NCI-H774 (cell line): ENCODE measurements at places on chromosomes 3 and 15.

DNA sequence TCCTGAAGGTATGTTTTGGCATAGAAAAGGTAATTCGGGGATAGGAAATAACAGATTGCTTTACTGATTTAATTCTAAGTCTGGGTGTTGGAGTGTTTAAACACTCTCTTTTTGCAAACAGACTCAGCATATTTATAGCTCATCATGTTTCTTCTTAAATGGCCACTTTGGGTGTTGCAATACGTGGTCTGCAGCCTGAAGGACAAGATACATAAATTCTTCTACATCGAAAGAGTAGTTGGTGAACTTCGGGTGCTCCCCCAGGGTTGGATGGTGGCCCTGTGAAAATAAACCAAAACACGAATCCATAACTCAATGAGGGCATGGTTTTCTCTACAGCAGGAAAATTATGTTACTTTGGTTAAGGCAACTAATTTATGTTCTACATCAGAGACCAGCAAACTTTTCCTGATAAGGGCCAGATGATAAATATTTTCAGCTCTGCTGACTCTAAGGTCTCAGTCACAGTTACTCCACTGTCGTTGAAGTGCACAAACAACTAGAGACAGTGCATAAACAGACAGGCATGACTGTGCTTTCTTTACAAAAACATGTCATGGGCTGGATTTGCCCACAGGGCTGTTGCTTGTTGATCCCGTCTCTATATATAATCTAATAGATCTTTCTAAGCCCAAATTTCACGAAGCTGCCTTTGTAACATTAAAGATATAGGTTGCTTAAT lies 35.9 kb downstream of the EOGT start:
- no peak for DNase-seq

DNA sequence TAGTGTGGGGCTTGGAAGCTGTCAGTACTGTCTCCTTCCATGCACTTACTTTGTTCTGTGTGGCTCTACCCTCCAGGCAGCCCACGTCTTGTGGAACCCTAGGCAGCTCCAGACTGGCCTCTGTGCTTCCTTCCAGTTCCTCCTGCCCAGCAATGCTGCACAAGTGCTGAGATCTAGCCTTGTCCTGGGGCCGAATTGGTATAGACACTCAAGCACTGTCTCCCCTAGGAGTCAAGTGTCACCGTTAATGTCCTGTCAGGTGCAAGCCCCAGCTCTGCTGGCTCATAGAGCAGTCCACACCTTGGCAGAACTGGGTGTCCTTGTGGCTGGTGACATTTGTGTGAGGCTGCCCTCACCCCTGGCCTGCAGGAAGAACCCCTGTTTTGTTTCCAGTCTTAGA lies 130.1 kb downstream of the EEFSEC start:
- DNase-seq = no peak

DNA sequence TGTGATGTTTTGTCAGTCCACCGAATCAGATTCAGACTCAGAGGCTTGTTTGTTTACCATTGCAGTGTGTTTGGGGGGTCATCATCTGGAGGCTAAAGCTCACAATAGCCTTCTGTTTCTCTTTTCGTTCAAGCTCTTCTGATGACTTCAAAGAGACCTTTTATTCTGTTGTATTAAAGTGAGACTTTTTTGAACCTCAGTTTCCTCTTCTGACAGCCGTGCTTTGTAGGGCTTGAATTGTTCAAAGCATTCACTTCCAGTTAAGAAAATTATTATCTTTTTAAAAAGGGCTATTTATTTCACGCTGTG lies 1.3 kb downstream of the PXK start:
- DNase-seq = no peak

GRCh38 chr3:160458151-160458550 lies 8.6 kb upstream of the TRIM59 start:
- no peak for DNase-seq

DNA sequence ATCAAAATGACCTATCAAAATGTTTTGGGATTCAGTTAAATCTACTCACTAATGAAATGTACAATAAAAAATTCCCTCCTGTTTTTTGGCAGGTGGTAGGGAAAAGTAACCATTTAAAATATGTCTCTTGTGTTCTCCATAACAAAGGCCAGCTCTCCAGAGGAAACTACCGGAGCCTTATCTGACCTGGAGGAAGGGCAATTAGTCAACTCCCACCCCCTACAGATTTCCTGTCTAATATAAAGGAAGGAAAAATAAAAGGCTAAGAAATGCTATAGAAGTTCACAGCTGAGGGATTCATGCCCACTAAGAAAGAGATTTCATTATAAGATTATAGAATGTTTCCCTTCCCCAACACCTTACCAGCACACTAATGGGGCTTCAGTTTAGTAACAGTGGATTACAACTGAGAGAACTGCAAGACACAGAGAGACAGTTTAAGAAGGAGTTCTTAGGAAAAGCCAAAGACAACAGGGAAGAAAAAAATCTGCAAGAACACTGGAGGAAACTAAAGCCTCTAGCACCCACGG lies 376.5 kb upstream of the KCNMB2 start:
- DNase-seq = no peak

DNA sequence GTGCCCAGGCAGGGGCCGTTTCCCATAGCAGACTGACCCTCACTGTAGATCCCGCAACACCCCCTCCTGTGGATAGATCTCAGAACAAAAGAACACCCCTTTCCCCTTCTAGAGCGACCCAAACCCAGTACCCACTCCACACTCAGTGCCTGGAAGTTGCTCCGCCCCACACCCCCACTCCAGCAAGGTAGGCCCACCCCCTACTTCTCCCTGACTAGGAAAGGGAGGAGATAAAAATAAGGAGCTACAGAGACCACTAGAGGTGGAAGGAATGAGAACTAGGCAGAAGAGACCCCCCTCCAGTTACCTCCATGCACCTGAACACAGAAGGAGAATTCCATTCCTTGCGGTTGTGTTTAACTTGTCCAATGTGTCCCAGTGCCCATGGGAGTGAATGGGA lies 30.2 kb upstream of the PARL start:
- DNase-seq = no peak

- DNase-seq = no peak
Observed at GRCh38 chr3:183644244-183644643, 8.8 kb downstream of the KLHL24 start.

GRCh38 chr15:89781055-89781454 lies 4.9 kb downstream of the MESP2 start:
- no peak for DNase-seq

- no peak for DNase-seq
Observed at GRCh38 chr3:58266577-58266976, 29.0 kb downstream of the ABHD6 start.

- DNase-seq = no peak
Observed at GRCh38 chr3:130820976-130821375, 72.9 kb upstream of the ATP2C1 start.

DNA sequence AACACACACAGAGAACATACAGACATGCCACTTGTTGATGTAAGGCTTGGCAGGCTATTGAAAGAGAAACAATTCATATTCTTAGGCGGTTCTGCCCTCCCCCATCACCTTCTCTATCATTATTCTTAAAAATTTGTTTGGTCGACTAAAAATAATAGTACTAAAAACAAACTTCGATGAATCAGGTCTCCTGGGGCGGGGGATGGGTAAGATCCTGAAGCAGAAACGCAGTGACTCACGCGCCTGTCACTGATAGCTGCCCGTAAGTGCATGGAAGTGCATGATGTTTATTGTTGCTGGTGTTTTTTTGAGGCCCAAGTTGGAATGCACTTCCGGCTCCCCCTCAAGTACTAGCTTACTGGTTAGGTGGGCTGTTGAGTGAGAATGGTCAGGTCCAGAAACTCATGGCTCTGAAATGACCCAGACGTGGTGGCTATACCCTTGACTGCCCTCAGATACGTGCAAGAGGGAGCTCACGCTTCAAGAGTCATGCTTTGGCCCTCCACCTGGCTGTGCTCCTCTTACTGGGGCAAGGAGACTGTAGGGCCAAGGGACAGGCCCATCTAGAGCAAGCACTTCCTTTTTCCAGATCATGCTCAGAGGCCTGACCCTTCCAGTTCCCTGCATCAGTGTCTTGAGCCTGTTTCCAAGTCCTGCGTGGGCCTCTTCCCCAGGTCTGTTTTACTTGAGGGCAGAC lies 10.9 kb downstream of the SMAD3 start:
- DNase-seq = no peak

DNA sequence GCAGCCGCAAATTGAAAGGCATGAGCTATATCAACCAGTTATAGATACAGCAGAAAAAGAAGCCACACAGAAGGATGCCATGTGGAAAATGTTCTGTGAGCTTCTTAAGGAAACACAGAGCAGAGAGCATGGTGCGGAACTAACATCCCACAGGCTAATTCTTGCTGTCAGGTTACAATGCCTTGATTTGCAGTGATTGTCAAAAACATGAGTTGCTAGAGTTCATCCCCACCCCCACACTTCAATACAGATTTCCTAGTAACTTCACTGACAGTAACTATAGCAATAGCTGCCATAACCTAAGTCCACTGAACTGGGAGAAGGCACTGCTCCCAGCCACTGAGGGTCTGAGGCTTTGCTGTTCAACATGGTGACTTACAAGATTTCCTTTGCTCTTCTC lies 821.6 kb downstream of the SQOR start:
- no peak for DNase-seq

DNA sequence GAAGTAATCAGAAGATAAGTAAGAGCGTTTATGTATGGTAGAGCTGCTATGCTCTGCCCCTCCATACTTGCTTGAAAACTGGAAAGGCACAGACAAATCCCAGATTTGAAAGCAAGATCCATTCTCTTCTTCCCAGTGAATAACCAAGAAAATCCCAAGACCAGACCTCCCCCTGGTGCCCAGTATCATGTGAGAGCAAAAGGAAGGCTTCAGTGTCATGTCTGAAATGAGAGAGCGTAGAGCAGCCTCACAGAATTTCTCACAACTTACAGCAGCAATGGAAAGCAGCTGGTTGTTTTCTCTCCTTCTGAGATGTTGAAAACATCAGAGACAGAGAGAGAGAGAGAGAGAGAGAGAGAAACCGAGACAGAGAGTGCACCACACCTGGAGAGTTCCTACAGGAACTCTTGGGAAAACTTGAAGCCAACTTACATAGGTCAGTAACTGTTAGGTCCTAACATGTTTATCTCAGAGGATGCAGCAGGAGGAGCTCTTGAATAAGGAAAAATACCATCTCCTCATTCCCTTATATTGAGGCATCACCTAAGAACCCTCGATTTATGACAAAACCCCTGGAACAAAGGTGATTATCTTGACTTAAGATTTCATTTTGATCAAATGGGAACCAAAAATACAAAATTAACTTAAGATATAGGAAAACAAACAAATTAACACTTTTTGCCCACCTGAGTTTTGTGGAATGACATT lies 273.3 kb downstream of the NSUN3 start:
- no peak for DNase-seq

DNA sequence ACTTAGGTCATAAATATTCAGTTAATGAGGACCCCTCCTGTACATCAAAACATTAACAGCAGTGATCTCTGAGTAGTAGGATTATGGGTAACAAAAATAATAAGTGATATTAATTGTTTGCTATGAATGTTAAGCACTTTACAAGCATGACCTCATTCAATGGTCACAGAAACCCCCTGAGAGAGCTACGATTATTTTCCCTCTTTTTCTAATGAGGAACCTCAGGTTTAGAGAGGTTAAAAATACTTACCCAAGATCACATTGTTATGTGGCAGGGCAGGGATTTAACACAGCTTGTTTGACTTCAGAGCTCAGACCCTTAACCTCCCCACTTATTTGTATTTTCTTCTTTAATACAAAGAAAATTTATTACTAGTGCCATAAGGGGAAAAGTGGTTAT lies 228.2 kb downstream of the TBL1XR1 start:
- DNase-seq = no peak

DNA sequence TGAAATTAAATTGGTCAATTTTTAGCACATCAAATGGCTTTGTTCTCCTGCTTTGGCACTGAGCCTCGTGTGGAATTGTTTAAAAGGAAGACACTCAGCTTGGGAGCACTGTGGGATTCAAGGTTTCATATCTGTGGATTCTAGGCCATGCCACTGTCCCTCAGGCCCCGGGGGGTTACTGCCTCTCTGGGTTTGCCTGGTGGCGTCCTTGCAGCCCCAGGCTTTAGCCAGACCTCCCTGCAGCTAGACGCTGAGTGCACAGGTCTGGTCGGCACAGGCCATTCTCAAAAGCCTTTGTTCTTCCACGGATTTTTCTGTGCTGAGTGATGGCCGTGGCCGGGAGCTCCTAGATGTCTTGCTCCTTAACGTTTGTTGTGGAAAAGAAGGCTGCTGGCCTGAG lies 76.2 kb downstream of the CACNA2D3 start:
- no peak for DNase-seq

GRCh38 chr3:168850109-168850508 lies 754.4 kb upstream of the GOLIM4 start:
- DNase-seq = no peak

- no peak for DNase-seq
Observed at GRCh38 chr15:92817339-92817886, 82.7 kb upstream of the CHD2 start.

DNA sequence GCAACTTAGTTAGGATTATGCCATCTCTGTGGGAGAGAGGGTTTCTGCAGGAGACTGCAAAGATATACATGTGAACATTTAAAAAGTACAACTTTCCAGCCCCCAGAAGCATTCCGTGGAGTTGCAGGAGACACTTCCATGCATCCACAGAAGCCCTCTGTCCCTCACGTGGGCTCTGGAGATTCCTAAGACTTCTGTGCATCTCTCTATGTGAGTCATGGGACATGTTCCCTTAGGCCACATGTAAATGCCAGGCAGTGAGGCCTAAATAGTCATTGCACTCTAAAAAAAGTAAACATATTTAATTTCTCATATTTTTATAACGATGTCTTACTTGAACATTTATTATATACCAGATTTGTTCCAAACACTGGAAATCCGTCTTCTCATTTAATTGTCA lies 126.5 kb upstream of the ROPN1 start:
- DNase-seq = no peak

DNA sequence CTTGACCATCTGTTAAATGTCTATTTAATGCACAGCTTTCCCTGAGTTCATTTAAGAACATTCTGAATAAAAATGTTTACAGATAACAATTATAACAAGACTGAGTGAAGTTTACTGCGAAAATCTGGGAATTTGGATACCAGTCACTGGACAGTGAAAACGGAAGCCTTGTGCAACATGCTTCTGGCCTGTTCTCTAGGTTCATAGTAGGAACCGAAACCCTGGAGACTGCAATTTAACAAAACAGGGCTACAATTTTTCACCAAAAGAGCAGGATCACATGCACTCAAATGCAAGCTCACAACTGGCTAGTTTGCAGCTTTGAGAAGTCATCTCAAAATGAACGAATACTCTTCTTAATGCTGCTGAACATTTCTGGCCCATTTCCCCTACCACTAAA lies 435.9 kb downstream of the NR2F2 start:
- no peak for DNase-seq

- no peak for DNase-seq
Observed at GRCh38 chr3:125141596-125142419, 70.7 kb downstream of the SLC12A8 start.

DNA sequence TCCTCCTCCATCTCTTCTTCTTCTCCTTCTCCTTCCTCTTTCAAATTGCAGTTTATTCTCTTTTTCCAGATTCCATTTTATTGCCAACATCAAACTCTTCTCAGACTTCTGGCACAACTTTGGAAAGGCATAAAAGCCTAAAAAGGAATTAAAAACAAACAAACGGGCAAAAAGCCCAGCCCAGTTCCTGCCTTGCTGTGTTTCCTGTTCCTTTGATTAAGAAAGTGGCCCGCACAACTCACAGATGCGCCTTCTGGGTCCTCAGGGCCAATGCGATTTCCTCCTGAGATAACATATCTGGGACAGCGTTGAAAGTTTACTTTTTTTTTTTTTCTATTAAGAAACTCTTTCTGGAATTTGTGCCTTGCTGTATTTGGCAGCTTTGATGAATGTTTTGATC lies 158.7 kb upstream of the UBE3A start:
- no peak for DNase-seq

- no peak for DNase-seq
Observed at GRCh38 chr3:41985018-41985417, 23.1 kb upstream of the ULK4 start.
